ENCODE measurements at places on chromosomes 7 and 10.

- DNase-seq, result no peak
These were observed 11.2 kb upstream of the SLC13A1 start for GRCh38 chr7:123210986-123211385.

DNA sequence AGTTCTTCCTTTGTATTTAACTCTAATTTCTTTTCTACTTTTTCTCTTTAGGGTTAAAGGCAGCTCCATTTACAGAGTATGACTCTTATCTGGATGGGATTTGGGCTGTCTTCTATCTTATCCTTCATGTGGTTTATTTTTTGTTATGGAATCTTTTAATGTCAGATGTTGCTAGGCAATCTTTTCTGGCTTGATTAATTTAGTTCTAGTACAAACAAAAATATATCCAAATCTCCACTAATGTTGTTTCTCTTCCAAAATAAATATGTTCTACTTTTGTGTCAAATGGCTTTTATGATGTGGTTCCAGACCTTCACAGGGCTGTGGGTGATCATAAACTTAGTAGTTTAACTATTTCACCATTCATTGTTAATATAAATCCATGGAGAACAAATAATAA lies 246.9 kb downstream of the AHR start:
- no peak for DNase-seq

DNA sequence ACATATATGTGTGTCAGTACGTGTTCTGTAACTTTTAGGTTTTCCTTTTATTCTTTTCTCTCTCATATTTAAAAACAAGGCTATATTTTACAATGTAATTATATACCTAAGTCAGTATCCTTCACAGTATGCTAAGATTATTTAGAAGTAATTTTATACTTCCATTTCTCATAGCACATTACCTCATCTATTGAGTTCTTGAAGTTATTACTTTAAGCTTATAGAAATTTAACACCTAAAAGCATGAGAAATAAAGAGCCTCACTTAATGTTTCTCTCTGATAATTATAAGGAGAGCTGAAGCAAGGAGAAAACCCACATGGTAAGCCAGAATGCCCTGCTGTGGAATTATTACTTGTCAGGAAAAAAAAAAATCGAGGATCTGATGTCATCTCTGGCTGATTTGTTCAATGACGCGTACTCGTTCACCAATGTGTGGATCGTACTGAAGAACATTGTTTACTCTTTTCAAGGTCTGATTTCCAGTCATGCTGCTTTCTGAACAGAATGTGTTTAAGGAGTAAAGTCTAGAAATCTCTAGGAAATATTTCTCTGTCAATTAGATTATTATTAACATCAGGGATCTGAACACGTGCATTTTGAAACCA lies 21.9 kb downstream of the CACNB2 start:
- DNase-seq, result no peak

GRCh38 chr10:29926693-29927048 lies 132.7 kb downstream of the JCAD start:
- DNase-seq, result no peak

GRCh38 chr10:76432016-76433012 lies 1000.9 kb downstream of the LRMDA start:
- no peak for DNase-seq

DNA sequence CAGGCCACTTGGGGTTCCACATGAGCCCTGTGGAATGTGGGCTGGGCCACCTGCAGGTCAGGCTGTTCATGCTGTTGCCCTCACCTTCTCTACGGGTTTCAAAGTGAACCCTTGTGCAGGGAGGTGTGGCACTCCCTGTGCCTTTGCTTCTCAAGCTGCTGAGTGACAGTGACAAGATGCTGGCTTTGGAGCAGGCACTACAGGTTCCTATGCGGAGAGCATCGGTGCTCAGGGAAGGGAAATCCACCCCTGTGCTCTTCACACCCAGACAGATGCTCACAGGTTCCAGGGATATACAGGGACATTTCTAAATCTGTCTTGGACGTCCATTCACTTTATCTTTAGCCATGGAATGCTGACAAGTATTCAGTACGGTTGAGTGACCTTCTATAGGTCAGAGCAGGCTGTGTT lies 1005.0 kb downstream of the LRMDA start:
- no peak for DNase-seq

DNA sequence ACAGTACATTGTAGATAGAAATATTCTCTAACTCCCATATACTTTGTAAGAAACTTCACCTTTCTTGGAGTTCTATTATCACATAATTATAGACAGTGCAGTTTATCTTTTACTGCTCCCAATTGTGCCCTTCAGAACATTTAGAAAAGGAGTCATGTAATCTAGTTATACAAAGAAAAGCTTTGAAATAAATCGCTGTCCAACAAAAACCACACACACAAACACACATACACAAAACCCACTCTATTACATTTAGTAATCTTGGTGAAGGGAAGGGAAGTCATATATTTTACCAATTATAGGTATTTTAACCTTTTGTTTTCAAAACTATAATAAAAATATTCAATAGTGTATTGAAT lies 26.9 kb downstream of the ARL4A start:
- no peak for DNase-seq

- DNase-seq, result no peak
These were observed 101.0 kb upstream of the MACROH2A2 start for GRCh38 chr10:69951658-69952057.

DNA sequence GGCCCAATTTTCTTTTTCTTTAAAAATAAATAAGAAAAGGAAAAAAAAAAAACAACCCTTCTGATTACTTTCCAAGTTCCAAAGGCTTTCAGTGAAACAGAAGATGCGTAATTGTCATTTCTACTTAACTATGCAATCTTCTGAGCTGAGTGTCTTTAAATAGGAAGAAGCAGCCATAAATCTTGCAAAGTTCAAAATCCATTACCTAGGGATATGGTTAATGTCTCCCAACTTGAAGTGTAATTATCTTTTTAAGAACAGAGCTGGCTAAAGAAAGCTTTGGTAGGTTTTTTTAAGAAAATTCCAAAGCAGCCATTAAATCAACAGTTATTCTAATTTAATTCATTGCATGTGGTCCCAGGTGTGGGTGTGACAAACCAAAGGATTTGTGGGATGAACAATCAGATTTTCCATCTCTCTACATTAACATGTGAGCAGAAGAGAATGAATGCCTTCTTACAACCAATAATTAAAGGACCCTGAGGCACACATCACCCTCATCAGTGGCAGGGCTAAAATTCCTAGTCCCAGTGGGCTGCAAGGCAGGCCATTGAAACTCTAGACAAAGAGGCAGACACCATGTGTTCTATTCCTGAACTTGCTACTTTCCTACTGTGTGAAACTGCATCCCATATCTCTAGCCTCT lies 419.2 kb downstream of the REEP3 start:
- DNase-seq, result no peak

GRCh38 chr7:1059200-1060091 lies 15.1 kb downstream of the GPR146 start:
- DNase-seq, result no peak

DNA sequence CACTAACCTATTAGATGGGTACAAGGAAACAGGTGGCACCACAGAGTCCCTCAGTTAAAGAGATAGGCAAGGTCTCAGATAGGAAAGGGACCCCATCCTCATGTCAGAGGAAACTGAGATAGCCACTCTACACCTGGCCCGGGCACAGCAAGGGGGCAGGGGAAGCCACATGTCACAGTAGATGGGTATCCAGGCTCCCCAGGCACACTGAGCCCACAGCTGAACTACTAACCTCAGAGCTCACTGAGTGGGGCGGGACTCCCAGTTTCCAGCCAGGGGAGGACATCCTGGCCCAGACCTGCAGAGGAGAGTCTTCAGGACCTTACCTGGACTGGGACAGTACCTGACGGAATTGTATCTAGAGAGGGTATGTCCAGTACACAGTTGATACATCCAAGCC lies 3.7 kb upstream of the CDHR1 start:
- no peak for DNase-seq

- no peak for DNase-seq
These were observed 120.1 kb downstream of the PTPN20 start for GRCh38 chr10:47031211-47031900.

DNA sequence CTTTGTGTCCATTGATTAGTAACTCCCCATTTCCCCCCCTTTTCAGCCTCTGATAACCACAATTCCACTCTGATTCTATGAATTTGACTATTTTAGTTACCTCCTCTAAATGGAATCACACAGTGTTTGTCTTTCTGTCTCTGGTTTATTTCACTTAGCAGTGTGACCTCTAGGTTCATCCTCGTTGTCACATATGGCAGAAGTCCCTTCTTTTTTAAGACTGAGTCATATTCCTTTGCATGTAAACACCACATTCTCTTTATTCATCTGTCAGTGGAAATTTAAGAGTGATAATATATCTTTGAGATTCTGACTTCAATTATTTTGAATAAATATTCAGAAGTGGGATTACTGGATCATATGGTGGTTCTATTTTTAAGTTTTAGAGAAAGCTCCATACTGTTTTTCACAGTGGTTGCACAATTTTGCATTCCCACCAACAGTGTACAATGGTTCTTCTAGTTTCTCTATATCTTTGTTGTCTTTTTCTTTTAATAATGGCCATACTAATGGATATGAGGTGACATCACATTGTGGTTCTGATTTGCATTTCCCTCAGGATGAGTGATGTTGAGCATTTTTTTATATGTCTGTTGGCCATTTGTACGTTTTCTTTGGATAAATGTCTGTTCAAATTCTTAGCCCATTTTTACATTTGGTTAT lies 126.1 kb upstream of the GRB10 start:
- no peak for DNase-seq

- DNase-seq, result no peak
These were observed 205.9 kb downstream of the MBL2 start for GRCh38 chr10:52566471-52567246.

DNA sequence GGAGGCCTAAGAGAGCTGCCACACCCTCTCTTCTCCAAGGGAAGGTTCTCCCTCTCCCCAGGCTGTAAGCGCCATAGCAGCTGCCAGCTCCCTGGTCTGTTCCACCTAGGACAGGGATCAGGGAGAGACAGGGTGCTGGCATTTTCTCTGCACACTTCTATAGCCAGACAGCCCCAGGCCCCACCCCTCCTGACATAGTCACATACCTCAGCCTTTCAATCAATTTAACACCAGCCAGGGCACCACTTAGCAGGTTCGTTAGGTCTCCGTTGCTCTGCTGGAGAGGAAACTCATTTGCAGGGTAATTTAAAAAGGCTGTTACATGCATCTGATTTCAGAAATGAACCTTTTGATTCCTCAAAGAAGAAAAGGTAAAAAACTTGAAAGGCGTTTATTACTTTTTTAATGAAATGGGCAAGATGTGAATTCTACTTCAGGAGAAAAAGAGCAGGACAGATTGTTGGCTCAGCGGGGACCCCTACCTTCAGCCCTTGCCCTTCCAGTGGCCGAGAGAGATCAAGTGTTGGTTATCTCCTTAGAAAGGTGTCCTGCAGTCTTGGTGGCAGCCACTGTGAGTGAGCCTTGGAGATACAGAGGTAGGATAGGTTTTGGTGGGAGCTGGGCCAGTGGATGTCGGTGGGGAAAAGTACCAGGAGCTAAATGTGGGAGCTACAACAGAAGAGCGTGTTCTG lies 180.5 kb upstream of the GALNT17 start:
- no peak for DNase-seq

DNA sequence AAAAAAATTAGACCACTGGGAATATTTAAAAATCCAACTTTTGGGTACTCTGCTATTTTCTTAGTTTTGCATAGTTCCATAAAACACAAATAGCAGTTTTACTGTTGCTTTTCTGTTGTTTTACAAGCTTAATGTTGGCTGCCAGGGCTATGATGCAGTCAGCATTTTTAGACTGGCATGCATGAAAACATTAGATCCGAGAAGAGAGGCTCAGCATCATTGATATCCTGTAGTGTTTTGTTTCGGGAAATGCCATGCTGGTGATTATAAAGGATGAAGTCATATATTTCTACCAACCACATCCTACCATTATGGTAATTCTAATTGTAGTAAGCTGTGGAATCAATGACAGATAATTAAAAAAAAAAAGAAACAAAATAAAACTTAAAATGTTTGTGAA lies 104.6 kb downstream of the MBL2 start:
- no peak for DNase-seq

GRCh38 chr10:124693801-124694416 lies 50.3 kb downstream of the FAM53B start:
- DNase-seq, result no peak

DNA sequence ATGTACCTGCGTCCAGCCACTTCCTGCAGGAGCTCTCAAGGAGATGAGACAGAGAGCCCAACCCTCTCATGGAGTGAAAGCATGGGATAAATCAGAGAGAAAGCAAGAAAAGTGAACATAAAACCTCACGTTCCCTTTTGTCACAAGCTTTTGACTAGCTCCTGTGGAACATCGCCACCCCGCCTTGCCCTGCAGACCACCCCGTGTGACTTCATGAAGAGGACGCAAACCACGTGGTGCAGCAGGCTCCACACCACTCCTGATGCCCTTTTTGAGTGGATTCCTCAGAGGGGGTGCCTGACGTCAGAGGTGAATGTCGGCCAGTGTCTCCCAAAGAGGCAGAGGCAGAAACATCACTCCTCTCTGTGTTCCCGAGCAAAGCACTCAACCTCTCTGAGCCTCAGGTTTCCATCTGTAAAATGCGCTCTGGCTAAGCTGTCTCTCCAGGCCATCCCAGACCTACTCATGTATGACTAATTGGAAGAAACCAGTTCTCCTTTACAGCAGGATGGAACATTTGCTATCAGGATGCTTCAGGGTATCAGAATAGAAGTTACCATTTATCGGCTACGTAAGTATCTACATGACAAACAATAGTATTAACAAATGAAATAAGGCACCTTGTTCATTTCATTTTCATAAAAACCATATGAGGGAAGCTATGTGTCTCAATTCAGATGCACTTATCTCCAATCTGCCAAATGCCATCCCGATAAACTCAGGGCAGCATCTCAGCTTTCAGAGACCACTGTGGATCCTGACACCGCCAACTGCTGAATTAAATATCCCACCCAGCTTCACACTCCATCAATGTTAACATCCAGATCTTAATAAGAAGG lies 5.3 kb downstream of the ZNF488 start:
- DNase-seq, result no peak

GRCh38 chr10:58833771-58834561 lies 321.3 kb downstream of the BICC1 start:
- DNase-seq, result no peak

DNA sequence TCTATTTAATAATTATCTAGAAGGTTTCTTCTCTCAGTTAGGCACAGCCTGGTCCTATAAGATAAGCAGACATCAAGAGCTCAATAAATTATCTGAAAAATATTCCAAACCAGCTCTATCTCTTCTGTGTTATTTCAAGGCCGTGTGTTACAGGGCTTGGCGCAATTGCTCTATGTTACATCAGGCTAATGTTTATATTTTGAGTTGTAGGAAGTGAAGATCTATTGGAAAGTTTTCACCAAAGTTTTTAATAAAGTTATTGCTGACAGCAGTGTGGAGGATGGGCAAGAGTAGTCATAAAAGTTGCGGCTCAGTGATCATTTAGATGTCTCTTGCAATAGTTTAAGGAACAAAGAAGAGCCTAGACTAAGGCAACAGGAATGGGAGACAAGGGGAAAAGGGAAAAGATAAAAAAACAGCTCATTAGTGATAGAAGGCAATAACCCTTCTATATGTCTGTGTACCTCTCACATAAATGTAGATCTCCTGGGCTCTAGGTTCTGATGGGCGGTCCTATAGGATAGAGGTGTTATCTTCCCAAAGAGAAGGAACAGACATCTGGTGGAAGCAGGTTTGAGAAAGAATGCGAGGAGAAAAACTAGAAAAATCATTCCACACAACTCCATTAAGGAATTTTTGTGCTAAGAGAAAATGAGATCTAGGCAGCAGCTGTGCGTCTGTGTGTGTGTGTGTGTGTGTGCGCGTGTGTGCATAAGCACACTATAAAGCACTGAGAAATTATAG lies 5.9 kb upstream of the ANKRD7 start:
- DNase-seq, result no peak

GRCh38 chr7:111839261-111839660 lies 277.0 kb upstream of the IMMP2L start:
- DNase-seq, result no peak
